Urinary bladder (tissue), 4 donors: ENCODE measurements at places on chromosomes 2 and 18. TPM values are rescaled to one million over a fixed set of nuclear protein-coding genes. Genes with fewer than 3 reads are reported as not detected.

The FAP gene
- 57.7 TPM for total RNA-seq

The LRP2 gene
- total RNA-seq, result 0.26 TPM

The BOLA3 gene
- 20.2 TPM for total RNA-seq

The TUBA3E gene
- total RNA-seq, result not detected

The QPCT gene
- 7.9 TPM for total RNA-seq

The RBM43 gene
- 14.7 TPM for total RNA-seq

The CIB4 gene
- total RNA-seq, result not detected

The SIGLEC15 gene
- total RNA-seq, result 2.3 TPM

The GCG gene
- total RNA-seq, result not detected

The SLC19A3 gene
- 1.4 TPM for total RNA-seq

The ALPI gene
- total RNA-seq, result not detected

The LCLAT1 gene
- 22.8 TPM for total RNA-seq

The MAB21L4 gene
- total RNA-seq, result 0.42 TPM

The SP140 gene
- total RNA-seq, result 1.8 TPM

The MAPK4 gene
- total RNA-seq, result 3.6 TPM

The HJURP gene
- 8.9 TPM for total RNA-seq

The STARD6 gene
- total RNA-seq, result 0.53 TPM

The GPD2 gene
- 56.0 TPM for total RNA-seq

The C1QL2 gene
- not detected for total RNA-seq

The SGO2 gene
- 18.0 TPM for total RNA-seq

The LTBP1 gene
- 175 TPM for total RNA-seq

The CLEC4F gene
- total RNA-seq, result not detected

The AFF3 gene
- total RNA-seq, result 43.5 TPM

The IL36RN gene
- 0.26 TPM for total RNA-seq

The PRKAG3 gene
- total RNA-seq, result 1.2 TPM

The LRRTM4 gene
- total RNA-seq, result 13.9 TPM

The TMEM131 gene
- total RNA-seq, result 68.6 TPM

The DSC2 gene
- 7.1 TPM for total RNA-seq

The C2orf78 gene
- total RNA-seq, result not detected

The TSPYL6 gene
- 0.16 TPM for total RNA-seq

The GNLY gene
- not detected for total RNA-seq

The HSPE1 gene
- 60.7 TPM for total RNA-seq

The LBH gene
- 48.9 TPM for total RNA-seq

The KDSR gene
- 35.8 TPM for total RNA-seq

The CD8B2 gene
- total RNA-seq, result 0.37 TPM

The MALL gene
- 24.4 TPM for total RNA-seq

The CTDP1 gene
- 10.1 TPM for total RNA-seq

The APOB gene
- total RNA-seq, result 0.32 TPM

The ITPRID2 gene
- 166 TPM for total RNA-seq

The GLI2 gene
- total RNA-seq, result 11.3 TPM

The ARHGEF33 gene
- total RNA-seq, result 2.1 TPM

The SULT1C2 gene
- total RNA-seq, result 3.3 TPM

The CCNT2 gene
- 104 TPM for total RNA-seq

The DNAH7 gene
- 3.5 TPM for total RNA-seq

The C1GALT1C1L gene
- total RNA-seq, result 2.2 TPM
